ENCODE measurements at places on chromosomes 6 and 20. TPM values are rescaled to one million over a fixed set of nuclear protein-coding genes. Genes with fewer than 3 reads are reported as not detected.

The TMEM244 gene
- not detected for polyA plus RNA-seq

The CFAP206 gene
- 6.9 TPM for polyA plus RNA-seq

The SOBP gene
- polyA plus RNA-seq, result 44.6 TPM

The SLC22A1 gene
- polyA plus RNA-seq, result 0.35 TPM

The SERPINB6 gene
- polyA plus RNA-seq, result 82.5 TPM

The SLC13A3 gene
- polyA plus RNA-seq, result 63.7 TPM

The NOTCH4 gene
- polyA plus RNA-seq, result 23.3 TPM

DNA sequence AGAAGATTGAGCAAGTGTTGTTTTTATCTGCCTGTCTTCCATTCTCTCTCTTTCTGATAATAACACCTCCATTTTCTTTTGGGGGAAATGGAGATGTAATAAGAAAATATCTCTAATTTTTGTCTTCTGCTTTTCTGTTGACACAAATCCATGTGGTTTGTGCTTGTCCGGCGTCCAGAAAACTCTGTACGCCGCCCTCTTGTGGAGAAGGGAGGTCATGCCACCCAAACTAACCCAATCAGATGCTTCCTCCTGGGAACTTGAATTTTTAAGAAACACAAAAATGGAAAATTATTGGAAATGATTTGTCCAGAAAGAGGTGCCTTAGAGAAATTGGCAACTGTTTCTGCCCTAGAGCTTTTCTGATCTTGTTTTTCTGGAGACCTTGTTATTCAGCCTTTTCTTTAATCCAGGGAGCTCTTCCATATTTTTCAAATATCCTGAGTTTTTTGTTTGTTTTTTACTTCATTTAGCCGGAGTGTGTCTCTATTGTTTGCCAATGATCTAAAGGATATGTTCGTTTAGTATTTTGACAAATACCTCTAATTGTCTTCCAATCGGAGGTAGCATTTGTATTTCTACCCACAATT is 17.8 kb upstream of the FNDC1 start:
- H3K36me3 ChIP-seq, result no peaks in the 10 kb centered on the region
- H3K4me3 ChIP-seq, result no peak overlapping the region
- no peaks in the 10 kb centered on the region for H3K4me1 ChIP-seq
- H3K27ac ChIP-seq, result no peak overlapping the region

GRCh38 chr20:54598352-54598751 is 123.0 kb downstream of the DOK5 start:
- DNase-seq, result no peak
- H3K27ac ChIP-seq, result no peak overlapping the region
- H3K4me1 ChIP-seq, result no peaks in the 10 kb centered on the region
- no peak overlapping the region for H3K4me3 ChIP-seq

GRCh38 chr6:159053781-159054398 is 9.1 kb upstream of the TAGAP start:
- H3K4me3 ChIP-seq, result no peak overlapping the region
- H3K4me1 ChIP-seq, result no peaks in the 10 kb centered on the region
- DNase-seq, result no peak
- no peaks in the 10 kb centered on the region for H3K36me3 ChIP-seq
- no peak overlapping the region for H3K27ac ChIP-seq

DNA sequence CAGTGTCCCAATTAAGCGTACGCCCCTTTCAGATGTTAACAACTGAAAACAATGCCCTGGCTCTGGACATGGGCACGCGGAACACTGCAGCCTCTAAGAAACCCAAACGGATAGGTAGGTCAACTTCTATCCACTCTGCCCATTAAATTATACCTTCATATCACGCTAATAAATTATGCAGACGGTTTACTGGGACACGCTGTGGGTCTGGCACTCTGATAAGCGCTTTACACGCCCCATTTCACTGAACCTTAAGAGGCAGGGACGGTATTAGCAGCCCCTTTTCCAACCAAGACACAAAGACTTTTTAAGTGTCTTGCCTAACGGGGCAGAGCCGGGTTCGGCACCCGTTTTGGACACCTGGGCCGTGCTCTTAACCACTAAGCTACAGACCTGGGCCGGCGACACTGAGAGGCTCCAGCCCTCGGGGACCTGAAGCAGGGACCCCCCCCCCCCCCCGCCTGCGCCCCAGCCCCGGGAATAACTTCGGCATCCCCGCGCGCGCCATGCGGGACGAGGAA is 744 bp downstream of the STAU1 start:
- H3K4me1 ChIP-seq, result peaks cover 12% of the 10 kb centered on the region
- no peaks in the 10 kb centered on the region for H3K27me3 ChIP-seq
- peaks cover 5% of the 10 kb centered on the region for H3K36me3 ChIP-seq
- no peak for DNase-seq

- H3K27me3 ChIP-seq, result no peaks in the 10 kb centered on the region
- DNase-seq, result no peak
- H3K4me1 ChIP-seq, result peaks cover 24% of the 10 kb centered on the region
- H3K27ac ChIP-seq, result no peak overlapping the region
- no peaks in the 10 kb centered on the region for H3K36me3 ChIP-seq
- H3K4me3 ChIP-seq, result no peak overlapping the region
Measured at GRCh38 chr6:169956580-169956979, 205.2 kb downstream of the ERMARD start.

DNA sequence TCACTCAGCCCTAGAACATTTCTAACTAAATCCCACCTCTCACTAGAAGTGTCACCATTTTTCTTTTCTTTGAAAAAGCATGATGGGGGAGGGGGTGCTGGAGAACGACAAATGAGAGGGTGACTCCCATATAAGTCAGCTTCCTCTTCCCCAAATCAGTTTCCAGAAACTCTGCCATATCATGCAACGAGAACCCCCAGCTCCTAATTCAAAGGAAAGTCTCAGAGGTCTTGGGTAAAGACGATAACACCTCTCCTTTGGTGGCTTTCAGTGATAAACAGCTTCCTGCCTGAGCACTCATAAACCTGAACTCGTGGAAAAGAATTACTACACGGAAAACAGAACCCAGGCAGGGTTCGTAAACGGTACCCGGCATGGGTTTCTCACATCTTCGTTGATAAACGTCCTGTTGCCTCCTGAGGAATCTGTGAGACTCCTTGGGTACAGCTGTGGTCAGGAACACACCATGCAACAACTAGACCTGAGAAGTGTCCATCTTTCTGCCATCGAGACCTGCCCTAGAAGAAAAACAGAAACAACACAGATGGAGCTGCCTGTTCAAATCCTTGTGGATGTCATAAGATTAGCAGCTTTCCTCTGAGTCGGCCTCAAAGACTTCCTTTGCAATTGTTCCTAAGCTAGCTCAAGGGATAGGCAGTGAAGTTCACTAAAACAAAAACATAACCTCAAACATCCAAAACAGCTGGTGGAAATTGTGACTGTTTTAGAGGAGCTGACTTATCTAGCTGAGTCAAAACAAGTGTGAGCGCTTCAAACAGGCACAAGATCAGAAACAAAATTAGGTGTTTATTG is 185.8 kb upstream of the PRDM1 start:
- peak; percentile 12 for DNase-seq
- peak overlapping the region; percentile 57 for H3K27ac ChIP-seq
- no peak overlapping the region for H3K4me3 ChIP-seq
- H3K36me3 ChIP-seq, result no peaks in the 10 kb centered on the region

GRCh38 chr6:138007014-138007472 is 100.2 kb downstream of the PERP start:
- no peak overlapping the region for H3K27ac ChIP-seq
- H3K27me3 ChIP-seq, result no peaks in the 10 kb centered on the region
- H3K4me1 ChIP-seq, result no peaks in the 10 kb centered on the region
- DNase-seq, result no peak
- H3K36me3 ChIP-seq, result no peaks in the 10 kb centered on the region

DNA sequence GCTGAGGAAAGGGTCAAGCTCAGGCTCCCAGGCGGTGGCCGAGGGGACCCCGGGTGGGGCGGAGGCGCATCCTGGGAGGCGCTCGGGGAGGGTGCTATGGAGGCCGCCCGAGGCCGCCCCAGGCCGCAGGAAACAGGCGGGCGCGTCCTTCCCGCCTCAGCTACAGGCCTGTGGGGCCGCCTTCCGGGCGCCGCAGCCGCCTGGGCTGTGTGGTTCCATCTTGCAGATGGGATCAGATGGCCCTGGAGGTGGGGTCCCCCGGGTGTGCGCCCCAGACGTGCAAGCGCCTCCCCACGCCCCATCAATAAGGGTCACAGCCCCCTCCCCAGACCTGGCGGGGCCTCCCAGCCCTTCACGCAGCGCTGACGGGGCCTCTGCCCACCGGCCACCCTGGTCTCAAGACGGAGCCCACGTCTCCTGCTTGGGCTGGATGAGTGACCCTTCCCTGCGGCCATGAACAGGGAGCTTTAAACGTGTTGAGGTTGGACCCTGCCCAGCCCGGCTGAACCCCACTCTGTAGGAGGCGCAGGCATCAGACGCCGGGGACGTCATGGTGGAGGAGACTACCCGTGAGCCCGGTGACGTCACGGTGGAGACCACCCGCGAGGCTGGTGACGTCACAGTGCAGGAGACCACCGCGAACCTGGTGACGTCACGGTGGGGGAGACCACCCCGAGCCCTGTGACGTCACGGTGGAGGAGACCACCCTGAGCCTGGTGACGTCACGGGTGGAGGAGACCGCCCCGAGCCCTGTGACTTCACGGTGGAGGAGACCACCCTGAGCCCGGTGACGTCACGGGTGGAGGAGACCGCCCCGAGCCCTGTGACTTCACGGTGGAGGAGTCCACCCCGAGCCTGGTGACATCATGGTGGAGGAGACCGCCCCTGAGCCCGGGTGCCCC is 267.0 kb downstream of the DLL1 start:
- no peak for DNase-seq
- H3K36me3 ChIP-seq, result no peaks in the 10 kb centered on the region
- H3K4me1 ChIP-seq, result peaks cover 6% of the 10 kb centered on the region
- H3K27ac ChIP-seq, result no peak overlapping the region

DNA sequence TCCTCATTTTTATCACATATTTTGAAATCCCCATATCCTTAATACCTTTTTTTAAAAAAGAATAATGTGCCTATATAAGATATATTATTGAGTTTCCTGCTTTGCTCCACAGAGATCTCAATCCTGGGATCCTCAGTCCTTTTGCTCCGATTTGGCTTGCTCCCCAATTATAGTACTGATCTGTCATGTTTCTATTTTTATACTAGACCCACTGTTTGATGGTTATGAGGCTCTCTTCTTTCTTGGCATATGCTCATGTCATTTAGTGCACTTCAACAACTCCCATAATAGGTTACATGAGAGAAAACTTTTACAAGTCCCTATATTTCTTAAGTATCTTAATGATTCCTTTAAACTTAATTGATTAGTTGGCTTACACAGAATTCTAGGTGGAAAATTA is 958.5 kb upstream of the EPHA7 start:
- DNase-seq, result no peak
- no peaks in the 10 kb centered on the region for H3K4me1 ChIP-seq
- H3K36me3 ChIP-seq, result no peaks in the 10 kb centered on the region
- no peaks in the 10 kb centered on the region for H3K27me3 ChIP-seq
- H3K27ac ChIP-seq, result no peak overlapping the region

Measured in spinal cord (tissue), 10 donors.